ENCODE measurements at places on chromosomes 7 and 10.

- DNase-seq: no peak
Observed at GRCh38 chr10:34088208-34088794, 726.8 kb downstream of the PARD3 start.

- DNase-seq: no peak
Observed at GRCh38 chr7:132575982-132576720, at the start of gene PLXNA4. PLXNA4 (minus strand) TSS chr7:132576470; CDS start chr7:132508693, 67,777 bp downstream.

DNA sequence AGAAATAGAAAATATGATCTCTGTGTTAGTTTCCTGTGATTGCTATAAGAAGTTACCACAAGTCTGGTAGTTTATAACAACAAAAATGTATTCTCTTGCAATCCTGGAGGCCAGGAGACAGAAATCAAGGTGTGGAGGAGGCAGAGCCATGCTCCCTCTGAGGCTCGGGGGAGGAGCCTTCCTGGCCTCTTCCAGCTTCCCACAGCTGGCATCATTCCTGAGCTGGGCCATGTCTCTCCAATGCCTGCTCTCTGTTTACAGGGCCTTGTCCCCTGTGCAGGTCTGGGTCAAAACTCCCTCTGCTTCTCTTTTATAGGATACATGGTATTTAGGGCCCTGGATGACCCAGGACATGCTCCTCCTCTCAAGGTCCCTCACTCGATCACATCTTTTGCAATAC is 81.3 kb upstream of the RET start:
- no peak for DNase-seq

GRCh38 chr10:31051703-31052102 is 20.0 kb upstream of the ZNF438 start:
- no peak for DNase-seq

- no peak for DNase-seq
Observed at GRCh38 chr7:2483494-2483893, 7.3 kb upstream of the GRIFIN start.

GRCh38 chr7:47225387-47226131 is 356.4 kb downstream of the TNS3 start:
- DNase-seq: no peak

Data from right renal cortex interstitium (tissue), 3 donors.